ENCODE measurements at places on chromosomes 12 and 14.

DNA sequence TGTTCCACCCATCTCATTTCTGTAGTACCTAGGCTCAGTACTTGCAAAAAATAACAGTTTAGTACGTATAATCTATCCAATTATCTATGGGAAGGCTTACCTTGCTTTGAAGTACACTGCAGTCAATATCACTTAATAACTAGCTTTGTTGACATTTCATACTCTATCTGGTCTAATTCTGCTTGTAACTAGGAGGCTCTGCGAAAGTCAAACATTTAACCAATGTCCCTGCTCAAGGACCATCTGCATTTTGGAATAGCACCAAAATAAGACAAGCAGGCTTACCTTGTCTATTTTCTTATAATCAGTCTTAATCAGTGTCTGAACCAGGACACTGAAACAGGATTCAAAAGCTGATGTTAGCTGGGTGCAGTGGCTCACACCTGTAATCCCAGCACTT is 39.9 kb downstream of the SLC25A47 start:
- DNase-seq = no peak

DNA sequence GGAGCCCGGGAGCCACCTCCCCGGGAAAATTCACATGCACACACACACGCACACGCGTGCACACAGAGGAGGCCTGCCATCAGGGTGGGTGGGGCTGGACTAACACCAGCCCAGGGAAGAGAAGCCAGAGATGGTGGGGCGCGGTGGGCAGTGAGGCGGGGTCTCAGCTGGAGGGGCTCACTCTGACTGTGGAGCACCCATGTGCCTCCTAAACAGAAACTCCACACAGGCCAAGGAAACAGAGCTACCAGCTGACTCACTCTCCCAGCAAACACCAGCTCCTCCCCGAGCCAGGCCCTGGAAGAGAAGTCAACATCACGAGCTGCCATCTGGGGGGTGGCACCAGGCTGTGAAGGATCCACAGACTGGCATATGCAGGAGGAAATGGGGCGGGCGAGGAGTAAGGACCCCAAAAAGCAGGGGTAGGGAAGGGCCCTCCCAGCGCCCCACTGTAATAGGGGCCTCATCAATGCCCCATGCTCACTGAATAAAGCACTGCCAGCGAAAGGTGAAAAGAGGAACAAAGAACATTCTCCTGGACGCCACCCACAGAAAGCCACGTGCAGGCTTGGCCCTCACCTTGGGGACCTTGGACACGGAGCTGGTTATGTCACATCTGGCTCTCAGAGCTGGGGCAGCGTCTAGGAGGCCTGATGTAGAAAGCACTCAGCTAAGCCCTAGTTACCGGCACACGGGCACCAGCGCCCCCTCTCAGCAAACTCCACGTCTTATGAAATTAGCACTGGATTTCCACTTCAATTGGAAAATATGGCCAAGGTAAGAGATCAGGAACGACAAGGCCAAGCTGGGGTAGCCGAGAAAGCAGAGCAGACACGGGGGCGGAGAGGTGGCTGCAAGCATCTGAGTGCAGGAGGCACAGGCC is 8.4 kb upstream of the INF2 start:
- DNase-seq = no peak

DNA sequence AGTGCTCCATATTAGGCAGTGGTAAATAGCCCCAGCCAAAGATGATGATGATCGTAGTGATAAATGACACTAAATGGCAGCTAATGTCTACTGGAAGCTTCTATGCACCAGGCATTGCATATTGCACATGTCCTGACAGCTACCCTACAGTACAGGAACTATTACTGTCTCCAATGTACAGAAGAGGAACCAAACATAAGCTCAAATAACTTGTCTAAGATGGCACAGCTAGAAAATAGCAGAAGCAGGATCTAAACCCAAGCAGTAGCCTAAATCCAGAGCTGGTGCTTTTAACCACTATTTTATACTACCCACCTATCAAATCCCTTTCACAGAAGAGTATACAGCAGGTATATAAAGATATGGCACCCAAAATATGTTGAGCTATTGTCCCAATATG is 28.9 kb downstream of the ESR2 start:
- no peak for DNase-seq

DNA sequence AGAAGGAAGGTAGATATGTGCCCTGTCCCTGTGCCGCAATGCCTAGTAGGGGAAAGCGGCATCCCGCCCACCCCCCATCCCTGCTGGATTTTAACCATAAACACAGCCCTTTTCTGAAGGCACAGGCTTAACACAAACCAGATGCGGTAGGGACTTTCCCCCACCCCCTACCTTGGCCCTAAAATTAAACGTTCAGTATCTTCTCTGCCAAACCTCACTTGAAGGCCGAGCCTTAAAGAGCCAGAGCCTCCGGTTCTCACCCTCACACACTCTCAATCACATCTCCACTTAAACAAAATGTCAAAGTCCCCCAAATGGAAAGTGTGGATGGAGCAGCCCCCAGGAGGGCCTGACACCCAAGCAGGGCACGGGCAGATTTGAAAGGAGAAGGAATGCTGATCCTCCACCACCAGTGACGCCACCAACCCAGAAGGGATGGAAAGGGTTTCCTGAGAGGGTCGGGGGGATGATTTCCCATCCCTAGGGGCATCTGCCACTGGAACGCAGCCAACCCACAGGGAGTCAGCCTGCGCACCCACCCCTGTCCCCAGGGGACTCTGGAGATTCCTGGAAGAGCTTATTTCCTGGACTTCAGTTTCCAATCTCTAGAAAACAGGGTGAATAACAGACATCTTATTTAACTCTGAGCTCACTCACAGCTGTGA is 26.4 kb downstream of the ACTN1 start:
- no peak for DNase-seq

DNA sequence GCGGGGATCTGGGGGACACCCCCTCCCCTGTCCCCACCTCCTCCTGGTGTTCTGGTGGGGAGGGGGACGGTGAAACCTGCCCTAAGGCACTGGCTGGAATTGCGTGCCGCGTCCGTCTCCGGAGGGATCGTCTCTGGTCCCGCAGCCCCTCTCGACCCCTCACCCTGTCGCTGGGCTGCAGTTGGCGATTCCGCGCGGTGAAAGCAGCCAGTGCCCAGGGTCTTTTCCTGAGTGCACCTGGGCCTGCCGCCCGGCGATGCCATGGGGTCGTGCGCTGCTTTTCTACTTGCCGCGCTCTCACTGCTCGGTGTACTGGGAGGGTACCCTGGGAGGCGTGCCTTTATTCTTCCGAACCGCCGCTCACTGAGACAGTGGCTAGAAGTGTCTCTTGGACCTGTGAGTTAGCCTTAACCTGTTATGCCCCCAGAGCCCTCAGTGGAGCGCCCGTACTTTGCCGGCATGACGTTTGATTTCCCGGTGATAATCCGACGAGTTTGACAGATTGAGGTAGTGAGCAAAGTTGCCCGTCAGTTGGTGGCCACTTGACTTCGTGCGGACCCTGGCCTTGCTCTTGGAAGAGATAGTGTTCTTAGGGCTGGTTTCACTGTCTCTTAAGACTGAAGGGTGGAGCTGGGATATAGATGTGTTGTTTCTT is 788 bp downstream of the SFSWAP start:
- no peak for DNase-seq
